ENCODE measurements at places on chromosomes 11 and 22.
A peak's percentile ranks its signal among the peaks of the same experiment; 100 is the strongest.

- DNase-seq: peak; percentile 27
These were observed 15.8 kb downstream of the PHLDB1 start for GRCh38 chr11:118623269-118623655.

DNA sequence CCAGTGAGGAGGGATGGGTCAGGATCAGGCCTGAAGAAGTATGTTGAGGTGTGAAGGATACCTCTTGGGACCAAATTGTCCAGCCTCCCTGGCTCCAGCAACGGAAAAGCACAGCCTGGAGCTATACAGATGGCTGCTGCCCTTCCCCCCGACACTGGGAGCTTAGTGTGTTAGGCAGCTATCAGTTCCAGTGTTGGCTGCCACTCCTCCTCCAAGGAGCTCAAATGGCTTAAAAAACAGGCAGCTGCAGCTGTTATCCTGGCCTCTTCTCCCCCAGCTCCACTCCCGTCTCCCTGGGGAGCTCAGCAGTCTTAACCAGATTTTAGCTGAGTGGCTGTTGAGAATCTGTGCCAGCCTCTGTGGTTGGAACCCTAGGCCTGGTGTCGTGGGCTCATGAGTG is 225.0 kb downstream of the JRKL start:
- DNase-seq: no peak

DNA sequence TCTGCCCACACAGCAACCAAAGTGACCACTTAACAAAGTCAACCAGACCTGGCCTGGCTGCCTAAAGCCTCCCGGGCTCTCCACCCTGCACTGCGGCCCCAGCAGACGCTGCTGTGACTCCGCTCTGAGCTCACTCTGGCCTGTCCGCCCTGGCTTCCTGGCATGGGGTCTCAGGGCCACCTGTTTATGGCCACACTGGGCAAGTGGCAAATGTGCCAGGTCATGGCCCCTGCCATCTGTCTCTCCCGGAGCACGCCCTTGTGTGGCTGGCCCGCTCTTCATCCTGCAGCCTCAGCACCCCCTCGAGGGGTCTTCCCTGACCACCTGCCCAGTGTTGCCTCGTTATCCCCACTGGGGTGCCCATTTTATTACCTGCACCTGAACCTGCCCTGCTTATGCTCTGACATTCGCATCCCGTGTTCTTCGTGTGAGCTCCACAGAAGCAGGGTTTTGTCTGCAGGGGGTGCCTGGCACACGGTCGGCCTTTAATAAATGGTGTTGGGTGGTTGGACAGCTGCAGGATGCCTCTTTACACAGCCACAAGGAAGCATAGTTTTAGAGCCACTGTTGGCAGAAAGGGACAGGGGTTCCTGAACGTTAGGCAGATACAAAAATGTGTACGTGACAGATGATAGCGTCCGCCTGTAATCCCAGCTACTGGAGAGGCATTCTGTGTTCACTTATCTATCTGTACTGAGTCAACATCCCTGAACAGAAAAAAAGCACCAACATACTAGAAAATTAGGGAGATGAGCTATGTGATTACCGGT is 785.6 kb downstream of the TBC1D22A start:
- no peak for DNase-seq

- DNase-seq: no peak
These were observed 36.1 kb downstream of the CLPB start for GRCh38 chr11:72398058-72398758.

- DNase-seq: no peak
These were observed 43.9 kb upstream of the PAK1 start for GRCh38 chr11:77517753-77518152.

DNA sequence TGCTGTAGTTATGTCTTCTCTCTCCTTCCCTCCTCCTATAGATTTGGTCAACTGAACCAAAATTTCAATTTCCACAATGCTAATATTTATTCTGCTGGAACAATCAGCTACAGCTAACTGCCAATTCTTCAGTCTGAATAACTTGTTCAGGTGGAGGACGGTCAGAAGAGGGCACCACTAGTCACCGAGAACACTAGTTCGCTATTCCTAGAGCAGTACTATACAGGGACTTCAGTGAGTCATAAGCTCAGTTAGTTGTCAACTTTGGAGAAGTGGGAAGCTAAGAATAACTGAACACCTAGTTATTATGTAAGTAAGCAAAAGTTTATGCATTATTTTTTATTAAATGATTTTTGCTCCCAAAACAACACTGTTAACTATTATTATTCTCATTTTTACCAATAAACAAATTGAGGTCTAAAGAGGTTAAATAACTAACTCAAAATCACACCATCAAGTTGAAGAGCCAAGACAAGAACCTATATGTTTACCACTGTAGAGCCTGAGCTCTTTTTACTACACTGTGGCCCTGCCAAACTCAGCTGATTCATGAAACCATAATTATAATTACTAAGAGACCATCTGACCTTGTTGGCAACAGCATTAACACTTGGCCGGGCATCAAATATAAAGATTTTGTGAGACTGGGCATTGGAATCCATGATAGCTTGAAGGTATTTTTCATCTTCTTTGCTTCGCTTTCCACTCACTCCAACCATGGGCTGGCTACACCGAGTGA is 59.0 kb downstream of the CEP57 start:
- DNase-seq: no peak

DNA sequence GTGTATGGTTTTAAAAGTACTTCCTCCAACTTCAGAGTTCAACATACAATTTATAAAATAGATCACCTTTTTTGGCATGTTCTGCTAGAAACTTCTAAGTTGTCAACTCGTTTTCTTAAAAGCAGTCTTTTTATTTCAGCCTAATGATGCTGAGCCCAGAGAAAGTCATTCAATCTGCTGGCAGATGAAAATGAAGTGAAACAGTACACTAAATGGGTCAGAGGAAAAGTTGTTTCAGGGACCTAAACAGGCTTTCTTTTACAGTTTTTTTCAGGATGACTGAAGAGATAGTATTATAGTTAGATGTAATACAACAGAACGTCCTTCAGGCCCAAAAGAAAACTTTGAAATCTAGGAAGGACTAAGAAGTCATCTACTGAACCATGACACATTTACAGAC is 842.7 kb upstream of the CCDC90B start:
- DNase-seq: no peak

- DNase-seq: no peak
These were observed 35.3 kb downstream of the MED15 start for GRCh38 chr22:20542736-20543135.

DNA sequence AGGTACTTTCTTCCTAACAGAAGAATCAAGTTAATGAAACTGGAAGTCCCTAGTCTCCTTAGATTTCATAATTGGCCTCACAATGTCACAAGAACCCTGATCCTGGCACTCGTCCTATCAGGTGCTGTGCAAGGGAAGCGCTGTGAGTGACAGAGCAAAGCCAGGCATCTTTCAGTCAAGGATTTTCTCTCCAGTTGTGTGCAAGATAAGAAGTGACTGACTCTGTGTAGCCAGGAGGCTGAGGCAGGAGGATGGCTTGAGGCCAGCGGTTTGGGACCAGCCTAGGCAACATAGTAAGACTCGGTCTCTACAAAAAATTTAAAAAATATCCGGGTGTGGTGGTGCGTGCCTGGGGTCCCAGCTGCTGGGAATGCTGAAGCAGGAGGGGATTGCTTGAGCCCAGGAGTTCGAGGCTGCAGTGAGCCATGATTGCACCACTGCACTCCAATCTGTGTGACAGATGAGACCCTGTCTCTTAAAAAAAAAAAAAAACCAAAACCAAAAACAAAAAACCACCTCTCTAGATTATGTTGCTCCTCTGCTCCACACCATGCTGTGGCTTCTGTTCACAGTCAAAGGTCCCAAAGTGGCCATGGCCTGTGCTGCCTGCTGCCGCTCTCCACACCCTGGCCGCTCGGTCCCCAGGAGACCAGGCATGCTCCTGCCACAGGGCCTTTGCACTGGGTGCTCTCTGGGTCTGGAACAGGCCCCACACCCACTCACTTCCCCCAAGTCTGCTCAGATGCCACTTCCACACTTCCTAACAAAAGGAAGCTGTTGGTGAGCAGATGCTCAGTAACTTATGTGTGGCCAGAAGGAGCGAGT is 54.2 kb upstream of the CLDN5 start:
- no peak for DNase-seq

Data from NCI-H748 treated with DMSO at 0.1 percent for 48 hours (cell line).